SK-N-MC (cell line): ENCODE measurements at places on chromosomes 2 and 18.

DNA sequence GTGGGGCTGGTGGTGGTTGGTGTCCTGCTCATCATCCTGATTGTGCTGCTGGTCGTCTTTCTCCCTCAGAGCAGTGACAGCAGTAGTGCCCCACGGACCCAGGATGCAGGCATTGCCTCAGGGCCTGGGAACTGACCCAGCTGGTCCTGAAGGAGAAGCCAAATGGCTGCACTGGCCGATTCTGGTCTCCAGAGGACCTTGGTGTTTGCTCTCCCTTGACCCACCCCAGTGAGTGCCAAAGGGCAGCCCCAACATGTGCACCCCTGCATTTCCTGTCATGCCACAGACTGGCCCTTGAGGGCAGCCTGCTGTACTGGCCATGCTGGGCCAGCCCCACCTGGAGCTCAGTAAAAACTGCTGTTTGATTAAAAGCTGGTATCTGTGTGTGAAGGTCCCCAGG, 2.5 kb upstream of the RNF181 start:
- DNase-seq: no peak

DNA sequence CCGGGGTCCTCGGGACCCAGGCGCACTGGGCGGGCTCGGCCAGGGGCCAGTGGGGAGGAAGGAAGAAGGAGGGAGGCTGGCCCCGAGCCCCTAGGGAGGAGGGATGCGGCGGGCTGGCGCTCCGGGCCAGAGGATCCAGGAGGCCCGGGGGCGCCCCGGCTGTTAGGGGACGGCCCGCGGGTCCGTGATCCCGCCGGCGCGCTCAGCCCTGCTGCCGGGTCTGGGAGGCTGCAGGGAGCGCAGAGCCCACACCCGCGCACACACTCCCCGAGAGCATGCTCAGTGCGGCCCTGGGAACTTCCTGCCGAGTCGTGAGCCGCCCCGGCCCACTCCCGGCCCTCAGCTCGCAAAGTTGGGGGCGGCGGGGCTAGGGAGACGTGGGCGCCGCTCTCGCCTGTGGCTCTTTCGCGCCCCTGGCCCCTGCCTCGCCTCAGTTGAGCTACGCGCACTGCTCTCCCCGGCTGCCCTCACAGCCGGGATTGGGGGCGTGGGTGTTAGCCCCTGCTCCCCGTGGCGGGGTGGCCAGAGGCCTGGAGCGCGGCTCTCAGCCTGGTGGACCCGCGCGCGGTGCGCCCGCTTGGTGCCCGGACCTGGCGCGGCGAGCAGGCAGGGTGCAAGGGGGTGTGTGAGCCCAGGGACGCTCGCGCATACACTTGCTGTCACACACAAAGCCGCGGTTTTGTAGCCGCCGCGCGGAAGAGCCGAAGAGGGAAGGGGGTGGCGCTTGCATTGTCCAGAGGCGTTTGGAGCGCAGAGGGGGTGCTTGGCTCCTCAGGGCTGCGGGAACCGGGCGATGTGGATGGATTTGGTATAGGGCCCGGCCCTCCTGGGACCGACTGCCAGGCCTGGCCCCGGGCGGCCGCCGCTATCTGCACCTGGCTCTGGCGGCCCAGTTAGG, 132.9 kb upstream of the MGAT5 start:
- no peak for DNase-seq

GRCh38 chr2:213691351-213691750, 407.1 kb downstream of the SPAG16 start:
- DNase-seq: no peak

DNA sequence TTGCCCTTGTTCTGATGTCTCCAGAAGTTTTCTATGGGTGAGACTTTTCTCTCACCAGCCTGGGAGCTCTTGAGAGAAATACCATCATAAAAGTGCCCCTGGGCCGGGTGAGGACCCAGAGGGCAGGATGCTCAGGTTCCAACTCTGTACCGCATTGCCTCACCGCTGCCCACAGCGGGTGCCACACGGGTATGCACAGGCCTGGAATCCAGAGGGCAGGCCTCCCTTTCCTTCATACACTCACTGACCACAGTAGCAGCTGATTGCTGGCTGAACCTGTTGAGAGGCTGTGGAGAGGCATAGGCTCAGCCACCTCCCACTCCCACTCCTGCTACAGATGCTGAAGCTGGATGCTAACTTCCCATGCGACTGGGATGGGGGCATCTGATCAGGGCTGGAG, 293.8 kb downstream of the CYP26B1 start:
- no peak for DNase-seq
